ENCODE measurements at places on chromosomes 5 and 9.

- DNase-seq: no peak
Measured at GRCh38 chr5:166102947-166103346, 2188.5 kb upstream of the WWC1 start.

GRCh38 chr5:146897061-146897460 lies 18.5 kb upstream of the PPP2R2B start:
- DNase-seq: no peak

DNA sequence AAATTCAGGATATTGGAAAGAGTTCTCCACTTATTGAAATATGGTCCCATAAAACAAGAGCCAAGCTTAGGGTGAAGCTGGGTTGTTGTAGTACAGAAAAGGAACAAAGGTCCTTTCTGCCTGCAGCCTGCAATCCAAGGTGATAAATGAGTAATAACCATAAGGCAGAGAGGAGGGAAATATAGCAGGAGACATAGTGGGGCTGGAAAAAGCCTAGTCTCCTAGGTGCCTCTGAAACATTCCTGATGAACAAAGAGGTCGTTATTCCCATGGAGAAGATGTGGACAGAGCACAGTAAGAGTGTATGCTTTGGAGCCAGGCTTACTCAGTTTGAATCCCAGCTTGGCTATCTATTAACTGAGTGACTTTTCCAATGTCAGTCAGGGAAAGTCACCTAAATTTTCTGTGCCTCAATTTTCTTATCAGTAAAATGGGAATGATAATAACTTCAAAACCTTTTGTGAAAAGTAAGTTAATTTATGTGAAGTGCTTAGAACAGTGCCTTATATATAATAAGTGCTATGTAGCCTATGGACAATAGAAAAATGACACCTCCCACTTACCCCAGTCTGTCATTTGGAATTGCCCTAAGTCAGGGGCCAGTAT lies 110.8 kb upstream of the GRIN3A start:
- DNase-seq: no peak

GRCh38 chr5:1172007-1172581 lies 29.3 kb upstream of the SLC6A19 start:
- no peak for DNase-seq

DNA sequence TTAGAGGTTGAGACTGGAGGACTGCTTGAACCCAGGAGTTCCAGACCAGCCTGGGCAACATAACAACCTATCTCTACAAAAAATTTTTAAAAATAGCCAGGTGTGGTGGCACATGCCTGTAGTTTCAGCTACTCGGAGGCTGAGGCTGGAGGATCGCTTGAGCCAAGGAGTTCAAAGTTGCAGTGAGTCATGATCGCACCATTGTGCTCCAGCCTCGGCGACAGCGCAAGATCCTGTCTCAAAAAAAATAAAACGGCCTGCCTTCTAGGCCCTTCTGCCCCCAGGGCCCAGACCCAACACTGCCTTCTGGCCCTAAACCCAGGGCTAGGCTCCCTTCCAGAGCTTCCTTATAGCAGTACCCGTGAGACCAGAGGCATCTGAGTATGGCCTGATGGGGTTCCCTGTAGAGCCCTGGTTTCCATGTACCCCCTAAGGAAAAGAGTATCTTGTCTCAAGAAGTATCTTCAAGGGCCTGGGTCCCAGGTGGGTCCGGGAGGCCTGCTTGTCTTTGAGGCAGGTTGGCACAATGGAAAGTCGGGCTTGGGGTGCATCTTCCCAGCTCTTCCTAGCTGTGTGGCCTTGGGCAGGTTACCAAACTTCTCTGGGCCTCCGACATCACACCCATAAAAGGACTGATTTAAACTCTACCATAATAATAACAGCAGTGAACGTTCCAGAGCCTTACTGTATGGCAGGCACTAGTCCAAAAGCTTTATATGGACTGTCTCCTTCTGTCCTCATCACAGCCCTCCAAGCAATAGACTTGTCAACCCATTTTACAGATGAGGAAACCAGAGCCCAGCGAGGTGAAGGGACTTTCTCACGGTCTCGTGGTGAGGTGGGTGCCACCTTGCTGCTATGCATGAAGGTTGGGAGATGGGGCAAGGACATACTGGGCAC lies 9.6 kb downstream of the LRRC8A start:
- no peak for DNase-seq

GRCh38 chr5:109829331-109829730 lies 139.6 kb downstream of the MAN2A1 start:
- DNase-seq: no peak

DNA sequence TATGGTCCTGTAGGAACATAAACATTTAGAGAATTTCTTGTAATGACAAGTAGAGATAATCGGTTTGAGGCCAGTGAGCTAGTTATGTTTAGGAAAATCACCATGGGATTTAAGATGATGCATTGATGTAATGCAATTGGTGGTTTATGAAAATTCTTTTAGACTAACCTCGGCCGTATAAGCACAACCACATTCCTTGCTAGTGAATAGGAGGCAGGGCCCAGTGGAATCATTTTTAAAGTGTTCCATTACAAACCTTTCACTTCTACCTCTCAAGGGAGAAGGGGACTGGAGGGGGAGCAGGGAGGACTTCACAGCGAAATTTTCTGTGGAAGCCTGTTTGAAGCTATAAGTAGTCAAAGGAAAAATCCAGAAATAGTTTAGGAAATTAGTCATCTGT lies 71.8 kb upstream of the NFIL3 start:
- DNase-seq: no peak

DNA sequence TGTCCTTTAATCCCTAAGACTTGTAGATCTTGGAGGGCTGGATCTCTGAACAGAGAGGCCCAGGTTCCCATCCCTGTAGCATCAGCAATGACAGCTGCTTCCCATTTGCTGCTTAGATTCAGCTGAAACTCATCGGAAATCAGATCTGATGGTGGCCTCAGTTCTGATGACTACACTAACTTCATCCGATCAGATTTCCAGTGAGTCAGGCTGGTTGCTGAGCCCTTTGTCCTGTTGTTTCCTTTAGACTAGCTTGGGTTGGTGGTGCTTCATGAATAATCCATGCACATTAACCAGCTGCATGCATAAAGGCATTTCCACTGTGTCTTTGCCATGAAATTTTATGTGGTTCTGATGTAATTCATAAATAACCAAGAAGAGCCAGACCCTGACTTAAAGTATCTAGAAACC lies 195.2 kb upstream of the TUT7 start:
- no peak for DNase-seq

GRCh38 chr5:116546033-116546742 lies 28.4 kb downstream of the SEMA6A start:
- DNase-seq: no peak

- DNase-seq: no peak
Measured at GRCh38 chr9:106600955-106601560, 261.9 kb upstream of the ZNF462 start.

DNA sequence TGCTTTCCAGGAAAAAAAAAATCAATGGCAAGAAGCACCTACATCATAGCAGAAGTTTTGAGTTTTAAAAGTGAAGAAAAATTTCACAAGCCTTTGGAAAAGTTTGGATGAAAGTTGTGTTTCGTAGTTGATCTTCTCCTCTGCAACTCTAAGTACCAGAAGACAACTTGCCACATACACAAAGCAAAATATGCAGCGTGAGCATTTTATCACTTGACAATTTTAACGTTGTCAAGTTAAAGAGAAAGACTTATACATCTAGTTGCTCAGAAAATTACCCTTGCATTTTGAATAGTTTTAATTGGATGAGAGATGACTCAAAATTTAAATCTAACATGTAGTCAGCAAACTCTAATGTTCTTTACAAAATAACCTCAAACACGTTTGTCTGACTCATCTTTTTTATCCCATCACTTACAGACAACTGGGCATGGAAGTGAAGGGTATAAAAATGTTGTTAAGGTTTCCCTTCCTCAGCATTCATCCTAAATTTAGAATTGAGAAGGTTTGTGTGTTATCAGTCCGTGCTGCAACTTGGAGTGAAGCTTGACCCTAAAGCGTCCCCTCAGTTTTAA lies 213.4 kb downstream of the MARCHF11 start:
- no peak for DNase-seq

DNA sequence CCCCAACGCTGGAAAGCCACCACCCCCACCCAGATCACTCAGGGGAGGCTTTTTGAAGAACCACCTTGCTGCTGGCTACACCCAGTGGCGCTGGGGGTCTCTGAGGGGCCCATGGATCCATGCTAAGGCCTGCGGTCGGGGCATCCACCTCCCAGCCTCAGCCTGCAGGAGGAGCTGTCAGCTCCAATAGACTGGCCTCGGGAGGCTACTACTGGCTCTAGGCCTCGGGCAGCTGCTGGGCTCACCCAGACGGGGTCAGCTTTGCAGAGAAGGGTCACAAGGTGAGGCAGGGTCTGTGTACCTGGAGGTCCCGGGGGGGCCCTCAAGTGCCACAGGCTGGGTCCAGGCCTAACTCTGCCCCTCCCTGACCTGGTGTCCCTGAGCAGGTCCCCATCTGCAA lies 193.7 kb downstream of the OLFM1 start:
- no peak for DNase-seq

- no peak for DNase-seq
Measured at GRCh38 chr5:34991486-34992238, 56.1 kb downstream of the AGXT2 start.

GRCh38 chr5:158538506-158539074 lies 561.1 kb downstream of the EBF1 start:
- no peak for DNase-seq
